Stimulated activated CD8-positive, alpha-beta memory T cell treated with anti-CD3 and anti-CD28 coated beads, Interleukin-15, amount 100 ng/mL, for 4 hours (primary cell): ENCODE measurements at places on chromosomes 12 and 14.

- no peak for DNase-seq
Observed at GRCh38 chr12:44889926-44890325, 13.8 kb upstream of the NELL2 start.

DNA sequence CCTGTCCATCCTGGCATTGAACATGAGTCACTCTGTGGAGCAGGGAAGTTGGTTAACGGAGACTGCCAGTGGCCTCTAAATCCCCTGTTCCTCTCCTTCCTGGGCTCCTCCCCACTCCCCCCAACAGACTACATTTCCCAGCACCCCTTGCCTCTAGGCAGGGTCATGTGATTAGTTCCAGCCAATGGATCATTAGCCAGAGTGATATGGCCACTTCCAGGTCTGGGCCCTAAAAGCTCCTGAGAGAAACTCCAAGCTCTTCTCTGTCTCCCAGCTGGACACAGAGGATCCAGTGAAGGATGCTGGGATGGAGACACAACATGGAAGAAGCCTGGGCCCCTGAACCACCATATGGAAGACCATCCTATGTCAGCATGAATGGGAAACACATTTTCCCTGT, 54.4 kb upstream of the RFLNA start:
- DNase-seq: no peak

GRCh38 chr14:101175731-101176534, 272.4 kb upstream of the RTL1 start:
- DNase-seq: no peak

- no peak for DNase-seq
Observed at GRCh38 chr14:104266631-104267575, 128.5 kb downstream of the KIF26A start.
